Testis (tissue), 5 donors: ENCODE measurements at places on chromosomes 11 and 22. TPM values are rescaled to one million over a fixed set of nuclear protein-coding genes. Genes with fewer than 3 reads are reported as not detected.

GRCh38 chr11:36605221-36606216 lies 7.5 kb upstream of the RAG2 start:
- no peaks in the 10 kb centered on the region for H3K36me3 ChIP-seq
- H3K4me3 ChIP-seq = no peak overlapping the region
- no peak overlapping the region for H3K27ac ChIP-seq

DNA sequence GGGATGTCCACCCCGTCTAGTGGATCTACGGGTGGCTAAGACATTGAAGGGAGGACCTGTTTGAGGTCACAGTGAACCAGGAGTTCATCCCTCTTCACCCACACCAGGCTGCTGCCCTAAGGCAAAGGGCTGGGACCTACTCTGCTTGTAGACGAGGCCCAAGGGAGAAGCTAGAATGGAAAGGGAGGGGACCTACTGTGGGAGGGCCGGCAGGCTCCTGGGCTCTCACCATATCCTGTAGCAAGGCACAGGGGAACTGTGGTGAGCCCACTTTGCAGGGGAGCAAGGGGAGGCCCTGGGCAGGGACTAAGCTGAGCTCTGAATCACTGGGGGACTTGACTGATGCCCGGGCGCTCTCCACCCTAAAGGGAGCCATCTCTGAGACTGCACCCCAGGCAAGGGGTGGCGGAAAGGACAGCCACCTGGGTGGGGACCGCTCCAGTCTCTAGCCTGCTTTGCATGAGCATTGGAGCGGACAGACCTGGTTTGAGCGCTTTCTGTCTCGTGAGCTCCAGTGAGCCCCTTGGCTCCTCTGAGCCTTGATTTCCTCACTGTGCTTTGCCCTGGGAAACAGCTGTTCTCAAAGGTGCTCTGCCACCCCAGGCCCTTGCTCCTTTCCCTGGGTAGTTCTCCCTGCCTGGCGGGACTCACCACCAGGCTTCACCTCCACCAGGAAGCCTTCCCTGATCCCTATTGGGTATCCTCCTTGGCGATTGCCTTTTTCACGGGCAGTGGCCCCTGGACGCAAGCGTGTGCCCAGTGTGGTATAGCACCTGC lies 24.2 kb downstream of the PARVG start:
- no peaks in the 10 kb centered on the region for H3K36me3 ChIP-seq
- H3K4me1 ChIP-seq = no peaks in the 10 kb centered on the region
- no peak overlapping the region for H3K27ac ChIP-seq
- no peak overlapping the region for H3K4me3 ChIP-seq
- no peaks in the 10 kb centered on the region for H3K27me3 ChIP-seq

GRCh38 chr11:104352036-104352435 lies 188.1 kb upstream of the PDGFD start:
- DNase-seq = no peak
- no peak overlapping the region for H3K27ac ChIP-seq
- H3K27me3 ChIP-seq = no peaks in the 10 kb centered on the region
- H3K4me1 ChIP-seq = no peaks in the 10 kb centered on the region

DNA sequence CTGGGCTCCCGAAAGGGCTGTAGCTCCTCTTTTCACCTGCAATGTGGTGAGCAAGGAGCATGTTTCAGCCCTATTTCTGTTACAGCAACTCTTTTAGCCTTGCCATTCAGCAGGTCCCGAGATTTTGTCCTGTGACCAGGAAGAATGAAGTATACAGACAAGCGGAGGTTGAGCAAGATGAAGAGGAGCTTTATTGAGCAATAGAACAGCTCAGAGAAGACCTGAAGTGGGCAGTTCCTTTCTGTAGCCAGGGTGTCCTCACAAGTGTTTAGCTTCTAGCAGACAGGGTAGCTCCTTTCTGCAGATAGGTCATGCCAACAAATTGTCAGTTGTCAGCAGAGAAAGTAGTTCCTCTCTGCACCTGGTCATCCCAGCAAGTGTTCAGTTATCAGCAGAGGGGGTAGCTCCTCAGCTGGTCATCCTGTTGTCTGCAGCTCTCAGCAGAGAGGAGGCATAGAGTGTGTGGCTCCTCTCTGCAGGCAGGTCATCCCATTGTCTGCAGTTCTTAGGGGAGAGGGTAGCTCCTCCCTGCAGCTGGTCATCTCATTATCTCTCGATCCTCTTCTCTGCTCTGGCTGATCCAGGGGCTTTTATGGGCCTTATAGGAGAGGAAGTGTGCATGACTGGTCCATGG lies 5.4 kb upstream of the OR56A4 start:
- no peaks in the 10 kb centered on the region for H3K27me3 ChIP-seq
- DNase-seq = no peak
- H3K4me3 ChIP-seq = no peak overlapping the region

- H3K27me3 ChIP-seq = no peaks in the 10 kb centered on the region
- H3K27ac ChIP-seq = no peak overlapping the region
- no peaks in the 10 kb centered on the region for H3K36me3 ChIP-seq
- peaks cover 16% of the 10 kb centered on the region for H3K4me1 ChIP-seq
- peak overlapping the region; percentile 61 for H3K4me3 ChIP-seq
Observed at GRCh38 chr11:72781313-72782080, 12.3 kb downstream of the STARD10 start.

GRCh38 chr11:87005569-87005921 lies 32.2 kb upstream of the TMEM135 start:
- H3K36me3 ChIP-seq = no peaks in the 10 kb centered on the region
- H3K27ac ChIP-seq = no peak overlapping the region
- H3K27me3 ChIP-seq = no peaks in the 10 kb centered on the region
- H3K4me1 ChIP-seq = no peaks in the 10 kb centered on the region
- no peak for DNase-seq

OR52N4 gene
- total RNA-seq = not detected

APLNR gene
- 0.94 TPM for total RNA-seq

KCTD14 gene
- 0.71 TPM for total RNA-seq
